Activated T-cell treated with anti-CD3 and anti-CD28 coated beads for 48 hours (primary cell): ENCODE measurements at places on chromosomes 2 and 18.

- no peak for DNase-seq
Measured at GRCh38 chr18:76518123-76518859, 23.2 kb upstream of the ZNF516 start.

DNA sequence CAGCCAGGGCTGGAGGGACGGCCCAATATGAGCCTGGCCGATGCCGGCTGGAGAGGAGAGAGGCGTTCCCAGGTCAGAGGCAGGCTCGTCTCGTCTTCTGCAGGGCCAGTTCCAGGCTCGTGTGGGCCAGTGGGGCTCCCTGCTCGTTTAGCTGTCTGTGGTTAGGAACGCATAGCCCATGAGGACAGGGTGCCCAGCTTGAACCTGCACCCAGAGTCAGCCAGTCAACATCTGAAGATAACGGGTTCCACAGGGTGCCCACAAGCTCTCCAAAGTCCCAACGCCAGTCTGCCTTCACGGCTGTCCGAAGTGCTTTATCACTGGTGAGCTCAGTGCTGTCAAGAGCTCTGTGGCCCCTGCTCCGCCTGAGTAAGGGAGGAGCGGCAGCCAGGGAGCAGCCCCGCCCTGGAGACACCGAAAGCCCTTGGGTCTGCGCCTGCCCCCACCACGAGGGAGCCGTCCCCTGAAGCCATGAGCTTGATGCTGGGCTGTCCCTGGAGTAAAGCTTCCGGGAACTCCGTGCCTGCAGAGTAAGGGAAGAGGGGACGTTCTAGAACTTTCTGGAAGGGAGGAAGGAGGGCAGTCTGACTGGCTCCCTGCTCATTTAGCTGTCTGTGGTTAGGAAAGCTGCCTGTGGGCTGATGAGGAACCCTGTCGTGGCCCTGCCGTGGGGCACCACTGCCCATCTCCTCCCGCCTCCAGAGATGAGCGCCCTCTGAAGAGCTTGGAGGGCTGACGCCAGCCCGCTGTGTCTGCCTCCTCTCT, 2.7 kb upstream of the HSBP1L1 start:
- no peak for DNase-seq

- DNase-seq, result no peak
Measured at GRCh38 chr18:26503382-26503781, 45.0 kb downstream of the KCTD1 start.

- DNase-seq, result no peak
Measured at GRCh38 chr2:233063976-233064411, 3.9 kb downstream of the INPP5D start.

DNA sequence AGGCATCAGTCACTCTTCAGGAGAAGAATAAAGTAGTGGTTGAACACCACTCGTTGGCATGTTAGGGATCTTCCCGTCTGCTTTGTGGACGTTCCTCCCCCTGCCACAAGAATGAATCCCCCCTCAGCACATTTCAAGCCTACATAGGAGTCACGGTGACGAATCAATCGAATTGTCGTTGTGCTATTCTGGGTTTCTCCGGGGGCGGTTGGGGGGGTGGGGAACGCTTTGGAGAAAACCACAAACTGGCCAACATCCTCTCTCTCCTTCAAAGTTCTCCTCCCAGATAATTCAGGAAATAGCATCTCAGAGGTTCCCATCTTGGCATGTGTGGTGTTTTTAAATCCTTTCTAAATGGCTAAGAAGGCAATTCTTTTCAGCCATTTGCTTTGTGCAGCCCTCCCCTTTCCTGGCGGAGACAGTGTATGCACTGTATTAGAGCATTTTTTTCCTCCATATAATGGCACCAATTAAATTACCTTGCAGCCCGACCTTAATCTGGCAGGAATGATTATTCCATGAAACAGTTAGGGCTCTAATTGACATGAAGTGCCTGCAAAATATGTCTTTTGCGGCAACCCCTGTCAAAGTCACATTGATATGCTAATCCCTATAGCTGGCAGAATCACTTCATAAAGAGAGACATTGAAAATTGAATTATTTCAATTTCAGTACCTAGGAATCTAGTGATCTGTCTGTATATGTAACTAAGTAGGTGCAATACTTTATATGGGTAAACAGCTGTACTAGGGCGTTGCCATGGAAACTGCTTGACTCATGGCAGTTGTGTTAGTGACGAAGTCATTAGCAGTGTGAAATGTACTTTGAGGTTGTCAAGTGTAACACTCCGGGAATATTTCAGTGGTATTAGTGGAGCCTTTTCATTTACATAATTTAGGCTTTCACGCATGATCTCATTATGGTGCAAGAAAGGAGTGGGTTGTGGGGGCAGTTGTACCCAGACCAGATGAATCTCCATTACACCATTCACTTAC, 323.4 kb upstream of the SLC14A2 start:
- DNase-seq, result no peak
